Activated CD8-positive, alpha-beta T cell treated with anti-CD3 and anti-CD28 coated beads, Interleukin-2, amount 10 ng/mL, durations not matched to agents 7 days and 5 days (primary cell): ENCODE measurements at places on chromosomes 7 and 10. TPM values are rescaled to one million over a fixed set of nuclear protein-coding genes. Genes with fewer than 3 reads are reported as not detected.
A peak's percentile ranks its signal among the peaks of the same experiment; 100 is the strongest.

Gene GRM8
- not detected for total RNA-seq

Gene NRG3
- not detected for total RNA-seq

Gene RNLS
- total RNA-seq: 3.3 TPM

Gene SPDYE8
- not detected for total RNA-seq

Gene LRRD1
- total RNA-seq: not detected

Gene MBL2
- total RNA-seq: not detected

Gene PALD1
- 6.2 TPM for total RNA-seq

Gene MEST
- total RNA-seq: 2.9 TPM

Gene BMPER
- not detected for total RNA-seq

Gene DLX6
- not detected for total RNA-seq

Gene CTAGE8
- total RNA-seq: 2.2 TPM

Gene OR6V1
- total RNA-seq: not detected

Gene ZNF365
- not detected for total RNA-seq

Gene NANOS1
- total RNA-seq: 0.13 TPM

Gene TUBB8
- total RNA-seq: not detected

- no peak for DNase-seq
Measured at GRCh38 chr10:10712155-10712704, 305.4 kb upstream of the CELF2 start.

DNA sequence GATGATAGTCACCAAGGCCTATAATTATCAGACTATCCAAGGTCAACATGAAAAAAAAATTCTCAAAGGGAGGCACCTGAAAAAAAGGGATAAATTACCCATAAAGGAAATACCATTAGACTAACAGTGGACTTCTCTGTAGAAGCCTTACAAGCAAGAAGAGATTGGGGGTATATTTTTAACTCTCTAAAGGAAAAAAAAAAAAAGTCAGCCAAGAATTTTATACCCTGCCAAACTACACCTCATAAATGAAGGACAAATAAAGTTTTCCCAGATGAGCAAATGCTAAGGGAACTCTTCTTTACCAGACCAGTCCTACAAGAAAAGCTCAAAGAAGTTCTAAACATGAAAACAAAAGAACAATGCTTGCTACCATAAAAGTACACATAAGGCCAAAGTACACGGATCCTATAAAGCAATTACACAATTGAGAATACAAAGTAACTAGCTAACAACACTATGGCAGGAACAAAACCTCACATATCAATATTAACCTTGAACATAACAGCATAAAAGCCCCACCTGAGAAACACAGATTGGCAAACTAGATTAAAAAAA is 263.1 kb downstream of the RNLS start:
- DNase-seq: no peak

DNA sequence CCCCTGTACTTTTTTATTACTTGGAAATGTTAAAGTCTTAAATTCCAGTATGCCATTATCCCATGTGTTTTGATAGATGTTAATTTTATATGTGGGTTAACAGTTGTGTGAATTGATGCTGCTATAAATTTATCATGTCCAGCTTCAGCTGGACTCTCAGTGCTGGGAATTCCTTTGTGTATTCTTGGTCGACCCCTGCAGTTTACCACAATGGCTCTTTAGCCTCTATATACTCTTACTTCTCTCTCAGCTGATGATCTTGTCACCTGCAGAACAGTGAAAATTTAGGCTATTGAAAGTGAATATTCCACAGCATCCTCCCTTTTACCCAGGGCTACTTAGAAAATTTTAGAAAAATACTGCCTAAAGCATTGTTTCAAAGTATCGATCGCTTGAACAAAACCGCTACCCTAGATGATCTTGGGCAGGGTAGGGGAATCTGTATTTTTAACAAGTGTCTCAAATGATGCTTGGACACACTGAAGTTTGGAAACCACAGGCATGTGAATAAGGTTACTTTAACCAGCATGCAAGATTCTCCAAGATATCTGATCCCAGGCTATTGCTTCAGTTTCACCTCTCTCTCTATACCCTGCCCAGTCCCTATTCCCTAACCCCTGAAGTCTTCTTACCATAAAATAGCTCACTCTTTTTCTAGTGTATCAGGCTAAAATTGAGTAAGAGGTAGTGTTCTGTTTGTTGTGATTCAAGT is 25.4 kb downstream of the LCOR start:
- no peak for DNase-seq

GRCh38 chr10:95500649-95501048 is 60.5 kb downstream of the SORBS1 start:
- DNase-seq: no peak

DNA sequence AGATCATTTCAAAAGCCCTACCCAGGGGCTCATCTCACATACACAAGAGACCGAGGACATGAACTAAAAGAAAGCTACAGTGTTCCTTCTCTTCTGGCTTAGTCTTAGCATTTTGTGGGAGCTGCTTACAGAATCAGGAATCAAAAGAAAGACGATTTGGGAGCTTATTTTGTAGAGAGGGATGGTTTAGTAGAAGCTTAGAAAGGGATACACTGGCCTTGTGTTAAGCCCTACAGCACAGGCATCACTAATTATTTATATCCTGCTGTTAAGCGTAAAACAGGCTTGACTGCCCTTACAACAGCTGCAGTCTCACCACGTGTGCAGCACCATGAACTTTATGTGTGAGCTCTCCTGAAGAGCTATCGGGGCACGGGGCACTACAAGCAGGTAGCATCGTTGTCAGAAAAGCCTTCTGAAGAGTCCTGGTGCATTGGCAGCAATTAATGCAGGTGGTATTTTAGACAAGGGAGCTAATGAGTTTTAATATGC is 798.3 kb downstream of the NXPH1 start:
- no peak for DNase-seq

DNA sequence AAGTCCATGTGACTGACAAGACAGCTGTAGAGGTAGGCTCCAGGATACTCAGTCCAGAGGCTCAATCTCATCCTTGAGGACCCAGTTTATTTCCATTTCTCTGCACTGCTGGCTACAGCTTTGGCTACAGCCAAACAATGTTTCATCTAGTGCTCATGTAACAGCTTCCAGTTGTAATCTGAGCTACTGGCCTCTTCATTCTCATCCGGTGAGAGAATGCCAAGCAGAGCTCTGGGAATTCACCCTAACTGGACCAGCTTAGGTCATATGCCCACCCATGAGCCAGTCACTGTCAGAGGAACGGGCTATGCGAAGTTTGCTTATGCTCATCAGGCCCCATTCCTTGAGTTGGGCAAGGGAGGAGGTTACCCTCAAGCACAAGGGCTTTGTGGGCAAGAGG is 192.9 kb downstream of the EVX1 start:
- no peak for DNase-seq

GRCh38 chr10:62681211-62681940 is 123.1 kb upstream of the ADO start:
- peak; percentile 79 for DNase-seq

DNA sequence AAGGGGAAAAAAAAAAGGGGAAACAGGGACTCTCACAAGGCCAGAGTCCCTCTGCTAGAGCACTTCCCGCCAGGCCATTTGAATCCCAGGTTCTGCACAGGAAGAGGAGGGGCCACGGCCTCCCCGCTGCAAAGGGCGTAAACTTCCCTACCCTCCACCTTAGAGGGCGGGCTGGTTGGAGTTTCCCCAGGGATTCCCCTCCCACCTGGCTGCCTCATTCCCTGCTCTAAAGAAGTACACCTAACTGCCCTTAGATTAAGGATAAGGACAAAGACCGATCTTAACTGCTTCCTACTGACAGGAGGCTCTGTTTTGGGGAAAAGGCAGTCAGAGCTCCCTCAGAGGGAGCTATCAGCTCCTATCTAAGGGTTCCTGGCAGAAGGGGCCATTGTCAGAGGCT is 102.0 kb upstream of the ARMC3 start:
- no peak for DNase-seq

DNA sequence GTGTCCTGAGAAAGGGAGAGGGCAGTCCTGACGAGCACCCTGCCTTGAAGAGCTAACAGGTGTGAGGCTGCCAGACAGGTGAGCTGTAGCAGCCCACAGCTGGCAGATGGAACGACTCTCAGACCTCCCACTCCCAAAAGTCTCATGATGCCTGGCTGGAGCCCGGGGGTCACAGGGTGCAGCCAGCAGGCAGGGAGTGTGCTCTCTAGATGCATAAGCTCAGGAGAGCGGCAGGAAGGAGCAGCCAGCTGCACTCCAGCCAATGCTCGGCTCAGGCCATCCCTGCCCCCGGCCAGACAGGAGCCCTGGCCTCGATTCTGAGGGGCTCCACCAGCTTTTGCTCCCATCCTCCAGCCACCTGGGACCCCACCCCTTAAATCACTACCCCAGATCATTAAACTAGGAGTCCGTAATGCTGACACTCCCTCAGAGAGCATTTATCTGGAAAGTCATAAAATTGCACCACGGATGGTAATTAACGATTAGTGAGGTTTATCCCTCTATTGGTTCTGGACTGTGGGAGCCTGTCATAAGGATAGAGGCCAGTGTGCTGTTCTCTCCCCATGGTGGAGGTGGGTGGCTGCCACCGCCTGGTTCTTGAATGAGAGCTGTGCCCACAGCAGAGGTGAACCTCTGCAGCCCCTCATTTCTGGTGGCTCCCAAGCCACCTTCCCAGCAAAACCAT is 63.5 kb upstream of the ZMIZ1 start:
- DNase-seq: no peak

DNA sequence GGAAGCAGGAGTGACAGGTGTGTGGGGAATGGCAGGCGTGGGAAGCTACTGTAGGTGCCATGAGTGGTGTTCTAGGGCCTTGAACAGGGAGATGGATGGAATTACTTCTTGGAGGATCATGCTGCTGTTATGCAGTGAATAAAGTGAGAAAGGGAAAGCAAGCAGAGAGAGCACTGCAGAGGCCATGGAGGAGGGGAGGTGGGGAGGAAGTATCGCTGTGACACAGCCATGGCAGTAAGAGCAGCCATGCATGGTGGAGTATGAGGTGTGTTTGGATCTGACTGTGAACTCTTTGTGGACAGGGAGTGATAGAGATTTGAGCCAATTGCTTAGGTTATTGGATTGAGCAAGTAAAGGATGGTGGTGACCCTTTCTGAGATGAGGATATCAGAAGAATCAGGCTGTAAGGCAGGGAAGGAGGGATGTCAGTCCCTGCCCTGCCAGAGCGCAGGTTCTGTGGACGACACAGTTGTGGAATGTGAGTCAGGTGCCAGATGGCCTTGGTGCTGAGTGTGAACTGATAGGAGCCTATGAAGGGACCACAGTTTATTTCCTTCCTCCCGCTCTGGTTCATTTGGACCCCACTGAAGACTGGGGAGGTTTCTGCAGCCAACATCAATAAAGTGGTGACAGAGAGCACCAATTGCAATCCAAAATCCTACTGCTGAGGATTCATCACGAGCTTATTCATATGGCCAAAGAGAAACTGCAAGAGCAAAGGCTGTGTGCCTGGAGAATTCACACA is 105.5 kb upstream of the TMEM72 start:
- DNase-seq: no peak

DNA sequence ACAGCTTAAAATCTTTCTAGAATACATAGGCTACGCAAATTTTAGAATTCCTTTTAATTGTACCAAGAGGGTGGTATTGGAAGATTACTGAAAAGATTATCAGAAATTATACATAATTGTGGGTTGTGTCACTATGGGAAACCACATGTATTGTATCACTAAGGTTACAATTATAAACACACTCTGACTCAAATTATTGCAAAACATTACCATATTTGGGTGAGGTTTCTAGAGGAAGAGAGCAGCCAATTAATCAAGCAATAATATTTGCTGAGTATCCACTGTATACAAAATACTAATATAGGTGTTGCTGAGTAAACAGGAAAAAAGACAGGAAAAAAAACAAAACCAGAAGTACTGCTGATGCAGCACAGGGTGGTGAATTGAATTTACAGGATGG is 3.1 kb upstream of the CAPZA2 start:
- no peak for DNase-seq

DNA sequence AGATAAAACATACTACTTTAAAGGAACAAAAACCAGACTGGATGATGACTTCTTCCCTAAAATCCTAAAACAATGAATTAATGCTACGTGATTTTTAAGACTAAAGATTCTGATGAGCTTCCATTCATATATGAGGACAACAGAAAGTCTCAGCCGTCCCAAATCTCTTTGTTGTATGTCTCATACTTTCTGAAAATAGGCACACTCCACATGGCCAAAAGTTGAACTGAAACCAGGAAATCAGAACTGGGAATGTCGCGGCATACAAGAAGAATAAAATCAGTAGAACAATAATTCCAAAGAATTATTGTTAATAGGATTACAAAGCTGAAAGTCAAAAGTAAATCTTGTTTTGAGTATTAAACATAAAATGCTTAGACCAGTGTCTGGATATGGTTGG is 195.4 kb upstream of the GHITM start:
- no peak for DNase-seq

- no peak for DNase-seq
Measured at GRCh38 chr7:80249619-80250295, 115.1 kb downstream of the GNAI1 start.

GRCh38 chr7:139109983-139110411 is 477 bp upstream of the ZC3HAV1 start:
- no peak for DNase-seq

GRCh38 chr7:2710286-2710655 is 22.3 kb downstream of the AMZ1 start:
- peak; percentile 47 for DNase-seq

DNA sequence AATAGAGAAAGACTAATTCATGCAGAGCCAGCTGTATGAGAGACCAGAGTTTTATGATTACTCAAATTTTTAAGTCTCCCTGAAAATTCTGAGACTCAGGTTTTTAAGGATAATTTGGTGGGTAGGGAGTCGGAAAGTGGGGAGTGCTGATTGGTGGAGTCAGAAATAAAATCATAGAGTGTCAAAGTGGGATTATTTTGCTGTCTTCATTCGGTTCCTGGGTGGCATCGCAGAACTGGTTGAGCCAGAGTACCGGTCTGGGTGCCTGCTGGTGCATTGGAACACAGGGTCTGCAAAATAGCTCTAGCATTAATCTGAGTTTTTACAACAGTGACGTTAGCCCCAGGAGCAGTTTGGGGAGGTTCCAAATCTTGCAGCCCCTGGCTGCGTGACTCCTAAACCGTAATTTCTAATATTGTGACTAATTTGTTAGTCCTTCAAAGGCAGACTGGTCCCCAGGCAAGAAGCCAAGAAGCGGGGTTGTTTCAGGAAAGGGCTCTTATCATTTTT is 32.4 kb downstream of the GPRIN2 start:
- no peak for DNase-seq
